Muscle of leg (tissue), 16 donors: ENCODE measurements at places on chromosomes 3 and 15. TPM values are rescaled to one million over a fixed set of nuclear protein-coding genes. Genes with fewer than 3 reads are reported as not detected.

Gene PLA2G4D
- not detected for total RNA-seq

Gene SNX4
- 35.8 TPM for total RNA-seq

DNA sequence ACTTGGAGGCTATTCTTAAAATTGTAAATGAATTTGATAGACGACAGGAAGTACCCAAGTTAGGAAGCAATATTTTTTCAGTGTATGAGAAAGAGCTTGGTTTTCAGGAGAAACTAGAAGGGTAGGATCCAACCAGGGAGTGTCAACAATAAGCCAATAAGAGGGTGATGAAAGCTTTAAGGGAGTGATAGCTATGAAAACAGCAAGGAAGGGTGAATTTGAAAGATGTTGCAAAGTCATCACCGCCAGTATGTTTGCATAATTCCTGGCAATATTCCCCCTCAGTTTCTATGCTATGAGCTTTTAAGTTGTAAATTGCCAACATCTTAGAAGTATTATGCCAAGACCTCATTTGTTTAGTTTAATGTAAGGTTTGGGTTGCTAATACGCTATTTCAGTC is 11.8 kb upstream of the CSTA start:
- DNase-seq = no peak

- DNase-seq = no peak
Measured at GRCh38 chr15:101498717-101499480, 9.4 kb upstream of the PCSK6 start.

DNA sequence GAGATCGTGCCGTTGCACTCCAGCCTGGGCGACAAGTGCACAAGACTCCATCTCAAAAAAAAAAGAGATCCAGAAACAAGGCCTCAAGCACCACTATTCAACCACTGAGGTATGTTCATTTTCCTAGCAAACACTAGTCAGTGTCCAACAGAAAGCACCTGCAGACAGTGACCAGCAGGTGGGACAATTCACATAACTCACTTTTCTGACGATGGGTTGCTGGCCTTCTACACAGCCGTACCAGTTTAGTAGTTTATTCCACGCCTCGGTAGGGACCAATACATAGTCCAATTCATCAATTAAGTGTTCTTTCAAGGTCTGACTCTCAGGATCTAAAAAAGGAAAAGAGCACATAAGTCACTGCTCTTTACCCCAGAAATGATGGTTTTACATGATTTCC is 12.4 kb downstream of the USP4 start:
- no peak for DNase-seq

DNA sequence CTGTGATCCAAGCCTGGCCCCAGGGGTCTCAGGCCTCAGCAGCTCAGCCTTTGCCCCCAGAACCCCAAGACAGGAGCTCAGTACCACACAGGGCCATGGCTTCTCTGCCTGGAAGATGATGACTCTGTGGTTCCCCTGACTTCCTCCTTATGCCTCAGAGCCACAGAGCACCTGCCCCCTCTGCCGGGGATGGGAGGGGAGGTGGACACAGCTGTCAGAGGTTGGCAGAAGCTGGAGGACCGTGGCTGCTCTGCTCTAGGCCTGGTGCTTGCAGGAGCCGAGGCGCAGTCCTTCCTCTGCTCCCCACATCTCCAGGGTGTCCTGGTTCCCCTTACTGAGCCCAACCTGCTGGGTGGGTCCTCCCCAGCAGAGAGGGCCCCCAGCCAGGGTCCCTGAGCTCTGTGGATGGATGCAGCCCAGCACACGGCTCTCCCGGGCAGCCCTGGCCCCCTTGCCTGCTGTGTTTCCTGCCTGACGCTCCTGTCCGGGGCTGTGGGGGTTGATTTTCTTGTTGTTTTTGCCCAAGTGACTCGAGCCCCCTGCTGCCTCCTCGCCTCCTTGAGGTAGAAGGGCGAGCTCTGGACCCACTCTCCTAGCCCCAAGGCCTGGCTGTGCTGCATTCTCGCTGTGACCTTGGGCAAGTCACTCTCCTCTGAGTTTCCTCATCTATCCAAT is 36.6 kb downstream of the PSTPIP1 start:
- DNase-seq = peak; percentile 70

- no peak for DNase-seq
Measured at GRCh38 chr3:8298021-8298954, 203.3 kb upstream of the LMCD1 start.

Gene ROPN1
- not detected for total RNA-seq

GRCh38 chr3:52444860-52445793 is at the start of gene SEMA3G:
SEMA3G (minus strand) TSS chr3:52445103; CDS start chr3:52445027, 76 bp downstream.
- DNase-seq = peak; percentile 58

Gene GOLGA8S
- 0.18 TPM for total RNA-seq

Gene CLSTN2
- total RNA-seq = 3.1 TPM

DNA sequence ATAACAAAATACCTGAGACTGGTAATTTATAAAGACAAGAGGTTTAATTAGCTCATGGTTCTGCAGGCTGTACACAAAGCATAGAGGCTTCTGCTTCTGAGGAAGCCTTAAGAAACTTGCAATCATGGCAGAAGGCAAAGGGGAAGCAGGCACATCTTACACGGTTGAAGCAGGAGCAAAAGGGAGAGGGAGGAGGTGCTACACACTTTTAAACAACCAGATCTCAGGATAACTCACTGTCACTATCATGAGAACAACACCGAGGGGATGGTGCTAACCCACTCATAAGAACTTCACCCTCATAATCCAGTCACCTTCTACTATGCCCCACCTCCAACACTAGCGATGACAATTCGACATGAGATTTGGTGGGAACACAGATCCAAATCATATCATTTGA is 54.4 kb downstream of the ATP8B4 start:
- no peak for DNase-seq

DNA sequence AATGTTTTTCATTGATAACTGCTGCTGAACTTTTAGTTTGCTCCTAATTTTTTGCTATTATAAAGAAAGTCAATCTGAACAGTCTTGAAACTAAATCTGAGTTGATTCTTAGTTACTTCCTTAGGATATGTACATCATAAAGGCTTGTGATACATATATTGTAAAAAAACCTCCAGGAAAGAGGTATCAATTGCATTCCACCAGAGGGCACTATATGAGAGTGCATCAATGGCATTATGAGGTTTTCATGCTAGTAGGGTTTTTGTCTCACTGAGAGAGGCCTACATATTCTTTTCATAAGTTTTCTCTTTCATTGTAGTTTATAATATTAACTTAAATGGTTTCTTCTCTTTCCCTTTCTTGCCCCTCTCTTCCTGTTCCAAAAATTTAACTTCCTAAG is 46.9 kb downstream of the PIK3R4 start:
- no peak for DNase-seq

DNA sequence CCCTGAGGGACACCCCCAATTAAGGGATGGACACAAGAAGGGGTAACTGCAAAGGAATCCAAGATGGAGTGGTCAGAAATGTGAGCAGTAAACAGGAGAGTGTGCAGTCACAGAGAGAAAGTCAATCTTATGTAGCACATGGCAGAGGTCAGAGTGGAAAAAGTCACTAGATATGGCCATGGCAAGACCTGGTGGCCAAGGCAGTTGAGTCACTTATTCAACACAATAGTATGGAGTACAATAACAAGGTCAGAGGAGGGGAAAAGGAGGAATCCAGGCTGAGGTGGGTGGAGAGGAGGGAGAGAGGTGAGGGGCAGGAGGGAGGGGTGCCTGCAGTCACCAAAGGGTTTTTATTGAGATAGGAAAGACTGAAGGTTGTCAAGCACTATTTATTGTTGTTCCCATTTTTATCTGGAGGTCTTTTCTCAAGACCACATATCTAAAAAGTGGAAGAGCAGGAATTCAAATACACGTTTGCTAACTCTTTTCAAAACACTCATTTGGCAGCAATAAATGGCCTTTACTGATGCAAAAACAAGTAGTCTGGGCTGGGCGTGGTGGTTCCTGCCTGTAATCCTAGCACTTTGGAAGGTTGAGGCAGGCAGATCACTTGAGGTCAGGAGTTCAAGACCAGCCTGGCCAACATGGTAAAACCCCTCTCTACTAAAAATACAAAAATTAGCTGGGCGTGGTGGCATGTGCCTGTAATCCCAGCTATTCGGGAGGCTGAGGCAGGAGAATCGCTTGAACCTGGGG is 53.3 kb upstream of the ARHGEF3 start:
- no peak for DNase-seq

Gene MCF2L2
- total RNA-seq = 0.35 TPM

- peak; percentile 74 for DNase-seq
Measured at GRCh38 chr3:119588112-119588511, 8.8 kb downstream of the ADPRH start.
